Stimulated activated CD4-positive, alpha-beta T cell treated with anti-CD3 and anti-CD28 coated beads, Interleukin-12 subunit alpha, Interleukin-12 subunit beta, amount 100 ng/mL, for 24 hours (primary cell): ENCODE measurements at places on chromosomes 11 and 22.

GRCh38 chr22:27934069-27934468 is 15.0 kb upstream of the PITPNB start:
- DNase-seq: no peak

GRCh38 chr11:125397421-125397820 is 98.6 kb downstream of the FEZ1 start:
- no peak for DNase-seq

- no peak for DNase-seq
Observed at GRCh38 chr11:61120706-61121191, 18.5 kb downstream of the CD5 start.

DNA sequence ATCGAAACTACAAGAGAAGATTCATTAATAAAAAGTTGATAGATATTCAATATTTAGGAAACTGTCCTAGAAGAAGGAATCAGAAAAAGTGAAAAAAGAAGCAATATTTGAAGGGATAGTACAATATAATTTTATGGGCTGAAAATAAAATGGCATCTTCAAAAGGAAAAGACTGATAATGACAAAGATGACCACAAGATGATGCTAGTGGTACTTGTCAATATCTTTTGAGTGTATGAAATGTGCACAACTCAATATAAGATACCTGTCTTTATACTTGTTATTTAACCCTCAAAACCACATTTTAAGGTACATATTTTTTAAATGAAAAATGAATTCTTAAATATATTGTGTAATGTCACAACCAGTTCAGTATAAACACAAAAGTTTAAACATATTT is 1059.6 kb upstream of the RAG2 start:
- DNase-seq: no peak

DNA sequence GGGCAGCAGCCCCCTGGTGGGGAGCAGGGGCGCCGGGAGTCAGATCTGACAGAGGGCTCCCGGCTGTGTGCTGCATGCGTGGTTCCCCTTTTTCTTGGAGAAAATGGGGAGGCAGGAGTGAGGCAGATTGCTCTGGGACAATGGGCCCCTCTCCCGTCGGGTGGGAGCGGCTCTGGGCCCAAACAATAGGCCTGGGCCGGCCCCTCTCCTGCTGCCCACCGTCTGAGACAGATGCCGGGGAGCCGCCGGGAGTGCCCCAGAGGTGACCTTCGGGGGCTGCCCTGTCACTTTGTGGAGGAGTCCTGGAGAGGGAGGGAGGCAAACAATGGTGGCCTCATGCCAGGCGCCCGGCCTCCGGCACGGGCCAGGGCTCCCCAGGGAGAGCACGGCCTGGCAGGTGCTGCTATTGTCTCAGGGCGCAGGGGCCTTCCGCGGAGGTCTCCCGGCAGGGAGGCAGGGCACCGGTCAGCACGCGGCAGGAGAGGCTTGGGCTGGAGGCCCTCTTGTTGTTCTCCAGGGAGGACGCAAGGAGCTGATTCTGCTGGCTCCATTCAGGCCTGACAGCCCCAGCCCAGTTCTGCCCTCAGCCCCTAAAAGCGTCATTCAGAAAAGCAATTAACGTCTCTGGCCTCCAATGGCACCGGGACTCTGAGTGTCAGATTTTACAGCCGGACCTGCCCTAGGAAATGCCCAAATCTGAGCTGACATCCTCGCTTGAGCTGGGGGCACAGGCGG is 44.8 kb downstream of the SMIM38 start:
- DNase-seq: no peak

GRCh38 chr11:67588136-67588503 is 4.5 kb downstream of the GSTP1 start:
- no peak for DNase-seq

GRCh38 chr11:6240781-6241180 is 1.9 kb downstream of the CNGA4 start:
- no peak for DNase-seq

GRCh38 chr11:20310137-20310536 is 53.4 kb upstream of the HTATIP2 start:
- DNase-seq: no peak

GRCh38 chr22:23245045-23245798 is 64.9 kb downstream of the BCR start:
- no peak for DNase-seq

DNA sequence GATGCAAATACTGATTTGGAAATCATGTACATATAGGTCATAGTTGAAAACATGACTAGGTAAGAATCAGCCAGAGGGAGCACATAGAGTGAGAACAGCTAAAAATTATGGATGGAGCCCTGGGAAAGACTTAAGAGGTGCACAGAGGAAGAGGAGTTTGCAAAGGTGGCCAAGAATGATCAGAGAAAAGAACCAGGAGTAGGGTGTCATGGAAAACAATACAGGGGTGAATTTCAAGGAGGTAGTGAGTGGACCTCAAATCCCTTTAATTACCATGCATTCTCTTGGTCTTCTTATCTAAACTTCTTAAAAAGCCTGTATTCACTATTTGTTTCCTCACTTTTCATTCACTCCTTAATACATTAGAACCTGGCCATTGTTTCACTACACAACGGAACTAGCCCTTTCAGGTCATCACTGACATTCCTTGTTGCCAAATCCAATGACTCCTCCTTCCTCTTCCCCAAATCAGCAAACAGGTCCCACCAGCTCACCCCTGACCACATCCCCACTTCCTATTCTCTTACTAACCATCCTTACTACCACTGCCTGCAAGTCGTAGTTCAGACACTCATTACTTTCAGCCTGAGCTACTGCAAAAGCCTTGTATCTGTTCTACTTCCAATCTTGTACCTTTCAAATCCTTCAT is 22.6 kb downstream of the BUD13 start:
- no peak for DNase-seq

GRCh38 chr11:8199676-8200075 is 30.9 kb upstream of the RIC3 start:
- DNase-seq: no peak

- DNase-seq: no peak
Observed at GRCh38 chr11:118634431-118635236, 27.2 kb downstream of the PHLDB1 start.

DNA sequence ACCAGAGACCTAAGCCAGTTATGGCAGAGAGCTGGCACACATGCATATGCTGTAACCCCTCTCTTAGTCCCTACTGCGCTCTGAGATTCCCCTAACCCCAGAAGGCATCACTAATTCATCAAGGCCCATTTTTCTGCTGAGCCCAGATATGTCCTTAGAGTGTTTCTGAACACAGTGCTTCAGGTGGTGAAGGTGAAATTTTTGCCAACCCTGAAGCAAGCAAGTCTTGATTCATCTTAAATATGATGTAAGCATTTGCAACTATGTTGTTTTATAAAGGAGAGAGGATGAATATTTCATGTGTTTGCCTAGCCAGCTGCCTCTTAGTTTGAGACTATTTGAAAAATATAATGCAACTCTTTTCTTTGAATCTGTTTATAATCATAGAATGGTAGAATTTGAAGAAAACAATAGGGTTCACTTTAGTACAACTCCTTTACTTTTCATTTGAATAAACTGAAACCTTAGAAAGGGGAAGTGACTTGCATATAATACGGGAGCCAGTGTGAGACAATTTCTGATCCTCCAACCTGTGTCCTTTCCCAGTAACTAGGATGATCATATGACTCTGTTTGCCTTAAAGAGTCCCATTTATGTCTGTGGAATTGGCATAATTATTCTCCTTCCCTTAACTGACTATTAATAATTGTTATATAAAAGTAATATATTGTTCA is 194.3 kb upstream of the MTNR1B start:
- no peak for DNase-seq

DNA sequence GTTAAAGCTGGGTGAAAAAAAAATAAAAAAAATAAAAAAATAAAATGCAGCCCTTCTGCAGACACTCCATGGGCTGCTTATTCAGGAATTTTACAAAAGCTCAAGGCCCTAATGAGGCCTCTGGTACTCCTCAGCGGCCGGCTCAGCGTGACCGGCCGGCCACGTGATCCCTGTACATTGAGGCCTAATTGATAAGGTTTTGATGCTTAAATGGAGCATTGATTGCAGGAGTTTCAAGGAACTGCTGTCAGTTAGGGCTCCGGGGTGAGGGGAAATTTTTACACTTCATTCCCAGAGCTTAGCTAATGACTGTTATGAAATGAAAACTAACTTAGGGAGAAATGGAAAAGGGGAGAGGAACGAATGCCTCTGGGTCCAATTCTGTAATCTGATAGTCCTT is 368.8 kb upstream of the KIRREL3 start:
- DNase-seq: no peak

DNA sequence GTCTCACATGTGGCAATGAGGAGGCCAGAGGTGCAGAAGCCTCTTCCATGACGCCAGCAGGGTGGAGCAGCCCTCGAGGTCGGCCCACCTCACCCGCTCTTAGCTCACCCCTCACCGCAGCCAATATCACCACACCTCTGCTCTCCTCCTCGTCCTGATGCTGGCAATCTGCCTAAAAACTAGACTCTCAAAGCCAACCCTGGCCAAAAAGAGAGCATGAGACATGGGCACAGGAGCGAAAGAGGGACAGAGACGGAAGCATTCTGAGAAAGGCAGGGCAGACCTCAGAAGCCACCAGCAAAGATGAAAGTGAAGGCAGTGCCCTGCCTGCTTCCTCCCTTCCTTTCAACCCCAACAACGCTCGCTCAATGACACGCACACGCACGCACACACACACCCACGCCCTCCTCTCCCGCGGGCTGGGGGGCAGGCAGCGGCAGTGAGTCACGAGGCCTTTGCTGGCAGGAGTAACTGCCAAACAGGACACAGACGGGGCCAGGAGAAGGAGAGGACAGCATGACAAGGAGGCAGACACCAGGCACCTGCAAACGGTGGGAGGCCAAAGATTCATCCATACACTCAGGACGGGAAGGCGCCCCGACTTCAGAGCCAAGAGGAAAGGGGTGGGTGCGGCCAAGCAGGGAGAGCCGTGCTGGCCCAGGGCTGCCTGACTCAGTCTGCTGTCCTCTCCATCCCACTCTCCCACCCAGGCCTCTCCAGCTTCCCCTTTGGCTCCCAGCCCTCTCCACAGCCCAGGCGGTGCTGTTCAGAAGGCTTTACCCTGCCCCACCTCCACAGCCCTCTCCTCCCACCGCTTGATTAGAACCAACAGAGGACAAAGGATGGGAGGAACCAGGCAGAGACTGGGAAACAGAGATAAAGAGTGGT is 11.4 kb downstream of the IGSF9B start:
- peak; percentile 61 for DNase-seq

DNA sequence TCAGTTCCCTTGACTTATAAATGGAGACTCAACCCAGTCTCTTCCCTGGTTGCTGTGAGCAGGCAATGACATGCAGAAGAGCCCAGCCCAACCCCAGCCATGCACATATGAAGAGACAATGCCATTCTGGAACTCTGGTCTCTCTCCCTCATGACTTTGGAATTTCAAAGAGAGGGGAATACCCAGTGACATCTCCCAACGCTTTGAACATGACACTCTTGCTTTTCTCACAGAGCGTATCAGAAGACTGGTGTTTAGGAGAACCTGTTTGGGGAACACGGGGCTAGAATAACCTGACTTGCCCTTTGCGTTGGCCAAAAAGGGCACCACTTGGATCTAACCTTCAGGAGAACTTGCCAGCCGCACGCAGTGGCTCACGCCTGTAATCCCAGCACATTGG is 12.9 kb downstream of the RANGAP1 start:
- no peak for DNase-seq

DNA sequence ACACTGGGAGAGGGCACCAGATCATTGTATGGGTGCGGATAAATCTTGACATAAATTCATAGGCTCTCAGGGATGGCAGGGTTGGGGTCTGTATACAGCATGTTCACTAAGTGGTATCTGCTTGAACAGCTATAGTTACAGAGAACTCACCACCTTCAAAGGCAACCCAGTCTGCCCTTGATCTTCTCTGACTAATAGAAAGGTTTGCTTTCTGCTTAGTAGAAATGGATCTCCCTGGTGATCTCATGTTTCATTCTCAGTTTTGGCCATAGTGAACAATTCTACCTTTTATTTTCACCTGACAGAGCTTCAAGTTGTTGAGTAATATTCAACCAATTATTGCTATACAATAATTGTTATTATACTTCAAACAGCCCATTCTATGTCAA is 32.4 kb downstream of the CNTF start:
- DNase-seq: peak; percentile 3

DNA sequence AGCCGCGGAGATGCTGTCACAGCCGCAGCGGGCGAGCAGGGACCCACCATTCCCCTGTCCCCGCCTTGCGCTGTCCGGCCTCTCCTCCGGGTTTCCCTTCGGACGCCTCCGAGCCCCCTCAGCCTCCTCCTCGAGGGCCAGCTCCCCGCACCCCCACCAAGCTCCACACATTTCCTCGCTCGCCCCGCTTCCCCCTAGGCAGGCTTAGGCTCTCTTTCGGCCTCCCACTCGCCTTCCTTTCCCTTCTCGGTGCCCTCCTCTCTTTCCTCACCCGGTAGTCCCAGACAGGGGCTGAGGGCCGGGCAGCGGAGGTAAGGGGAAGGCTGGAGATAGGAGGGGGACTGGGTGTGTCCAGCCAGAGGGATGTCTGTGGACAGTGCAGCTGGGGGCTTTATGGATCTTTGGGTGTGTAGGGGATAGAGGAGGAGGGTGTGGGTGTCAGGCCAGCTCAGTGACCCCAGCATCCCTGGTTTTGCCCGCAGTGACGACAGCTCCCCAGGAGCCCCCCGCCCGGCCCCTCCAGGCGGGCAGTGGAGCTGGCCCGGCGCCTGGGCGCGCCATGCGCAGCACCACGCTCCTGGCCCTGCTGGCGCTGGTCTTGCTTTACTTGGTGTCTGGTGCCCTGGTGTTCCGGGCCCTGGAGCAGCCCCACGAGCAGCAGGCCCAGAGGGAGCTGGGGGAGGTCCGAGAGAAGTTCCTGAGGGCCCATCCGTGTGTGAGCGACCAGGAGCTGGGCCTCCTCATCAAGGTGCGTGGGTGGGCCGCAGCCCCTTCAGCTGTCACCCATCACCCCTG is 1.6 kb downstream of the KCNK4 start:
- no peak for DNase-seq

GRCh38 chr22:27473533-27473932 is 328.0 kb downstream of the MN1 start:
- DNase-seq: no peak
